ENCODE measurements at places on chromosomes 2 and 18.

DNA sequence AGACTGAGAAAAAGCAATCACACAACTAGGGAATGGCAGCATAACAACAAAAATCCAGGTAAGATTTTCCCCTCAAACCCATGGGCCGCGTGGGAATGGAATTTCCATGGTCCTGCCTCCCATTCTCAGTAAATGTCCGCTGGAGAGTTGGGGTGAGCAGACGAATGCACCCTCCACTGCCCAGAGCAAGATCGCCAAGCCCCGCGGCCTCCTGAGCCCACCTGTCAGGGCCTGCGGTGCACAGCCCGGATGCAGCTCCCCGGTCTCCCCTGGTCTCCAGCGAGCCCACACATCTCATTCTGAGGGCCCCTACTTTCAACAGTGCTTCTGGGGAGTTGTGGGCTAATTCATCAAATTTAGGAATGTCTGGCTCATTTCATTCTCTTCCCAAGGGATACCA is 327.4 kb upstream of the HS6ST1 start:
- no peak for DNase-seq

DNA sequence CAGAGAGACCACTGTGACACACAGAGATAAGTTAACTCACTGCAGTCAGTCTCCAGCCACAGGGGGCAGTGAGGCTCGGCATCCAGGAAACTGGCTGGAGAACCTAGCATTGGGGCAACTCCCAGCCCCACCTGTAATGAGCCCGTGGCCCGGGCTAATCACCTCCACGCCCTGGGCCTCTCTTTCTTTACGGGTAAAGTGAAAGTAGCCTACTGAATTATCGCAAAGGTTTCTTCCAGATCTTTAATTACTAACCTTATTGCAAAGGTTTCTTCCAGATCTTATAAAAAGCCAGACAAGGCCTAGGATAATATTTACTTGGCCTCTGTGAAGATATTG is 45.7 kb upstream of the ACAA2 start:
- no peak for DNase-seq

- DNase-seq: no peak
Observed at GRCh38 chr2:102282678-102283091, 28.7 kb upstream of the IL1RL1 start.

DNA sequence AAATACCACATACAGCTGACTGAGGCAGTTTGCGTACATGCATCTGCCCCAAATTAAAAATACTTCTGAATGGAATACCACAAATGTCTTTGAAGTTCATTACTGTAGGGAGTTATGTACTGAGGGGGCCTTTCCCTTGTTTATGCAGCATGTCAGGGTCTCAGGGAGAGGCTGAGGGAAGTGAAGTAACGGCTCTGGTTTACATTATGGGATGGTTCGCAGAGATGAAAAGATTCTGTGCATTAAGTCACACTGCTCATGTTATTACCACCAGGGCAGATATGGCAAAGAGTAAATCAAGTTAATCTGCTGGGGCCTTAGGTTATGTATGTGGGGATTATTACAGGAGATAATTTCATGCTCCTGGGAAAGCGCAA is 385.9 kb upstream of the RND3 start:
- no peak for DNase-seq

DNA sequence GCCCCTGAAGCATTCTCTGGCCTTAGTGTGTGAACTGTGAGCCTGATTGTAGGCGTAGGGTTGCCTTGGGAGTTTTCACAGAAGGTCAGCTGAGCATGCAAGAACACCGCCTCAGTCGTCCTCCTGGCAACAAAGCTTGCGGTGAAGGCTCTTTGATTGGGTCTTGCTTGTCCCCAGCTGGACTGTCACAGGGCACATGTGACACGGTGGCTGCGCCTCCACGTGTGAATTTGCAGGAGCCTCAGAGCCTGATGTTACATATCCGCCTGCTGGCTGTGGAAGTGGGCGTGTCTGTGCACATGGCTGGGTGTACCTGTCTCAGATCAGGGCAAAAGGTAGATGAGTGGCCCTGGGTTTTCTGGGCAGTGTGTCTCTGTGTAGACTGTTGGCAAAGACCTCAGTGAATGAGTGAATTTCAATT is 228.7 kb downstream of the HAUS1 start:
- no peak for DNase-seq

DNA sequence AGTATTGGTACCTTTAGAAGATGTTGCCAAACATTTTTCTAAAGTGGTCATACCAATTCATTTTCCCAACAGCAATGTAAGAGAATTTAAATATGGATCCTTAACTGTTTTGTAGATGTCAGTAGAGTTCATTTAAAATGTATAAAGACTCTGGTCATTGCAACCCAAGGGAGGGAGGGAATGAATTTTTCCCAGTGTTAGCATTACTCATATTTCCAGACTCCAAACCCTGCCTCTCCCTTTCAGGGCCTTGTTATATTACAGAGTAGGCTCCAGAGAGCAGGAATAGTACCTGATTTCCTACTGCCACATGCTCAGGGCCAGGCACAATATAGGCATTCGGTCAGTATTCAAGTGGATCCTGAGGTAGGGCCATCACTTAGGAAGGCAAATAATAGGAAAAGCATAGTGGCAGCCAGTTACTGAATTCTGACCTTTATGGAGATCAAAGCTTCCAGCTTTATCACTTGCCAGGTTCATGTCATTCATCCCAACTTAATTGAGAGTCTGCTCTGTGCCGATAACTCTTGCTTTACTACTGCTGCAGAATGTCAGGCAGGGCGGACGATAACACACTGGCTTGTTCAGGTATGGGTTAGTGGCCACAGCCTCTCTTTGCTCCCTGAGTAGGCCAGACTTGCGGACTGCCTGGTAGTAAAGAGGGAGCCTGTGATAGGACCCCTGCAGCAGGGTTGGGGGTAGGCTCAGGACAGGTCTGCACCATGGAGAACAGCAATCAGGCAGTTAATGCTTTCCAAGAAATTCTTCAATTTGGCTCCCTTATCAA is 75.3 kb downstream of the OSBPL6 start:
- DNase-seq: no peak

- peak; percentile 4 for DNase-seq
Observed at GRCh38 chr18:43571078-43571689, 293.9 kb upstream of the SYT4 start.

DNA sequence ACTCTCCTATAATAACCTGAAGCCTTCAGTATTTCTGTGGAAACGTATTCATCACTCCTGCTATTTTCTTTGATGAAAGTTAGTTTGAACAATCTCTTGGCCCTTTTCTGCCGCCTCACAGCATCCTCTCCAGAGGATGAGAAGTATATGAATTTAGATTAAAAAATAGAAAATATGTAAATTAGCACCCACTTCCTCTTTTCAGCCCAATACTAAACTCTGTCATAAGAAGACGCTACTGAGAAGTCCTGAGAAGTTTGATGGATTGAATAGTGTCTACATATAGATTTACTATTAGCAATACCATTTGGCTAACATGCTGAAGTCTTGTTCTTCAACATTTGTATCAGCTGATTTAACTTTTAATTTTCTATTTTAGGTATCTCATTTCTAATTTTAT is 526.4 kb upstream of the SPHKAP start:
- DNase-seq: no peak

GRCh38 chr2:240134466-240134865 is 1.6 kb downstream of the COPS9 start:
- DNase-seq: no peak

DNA sequence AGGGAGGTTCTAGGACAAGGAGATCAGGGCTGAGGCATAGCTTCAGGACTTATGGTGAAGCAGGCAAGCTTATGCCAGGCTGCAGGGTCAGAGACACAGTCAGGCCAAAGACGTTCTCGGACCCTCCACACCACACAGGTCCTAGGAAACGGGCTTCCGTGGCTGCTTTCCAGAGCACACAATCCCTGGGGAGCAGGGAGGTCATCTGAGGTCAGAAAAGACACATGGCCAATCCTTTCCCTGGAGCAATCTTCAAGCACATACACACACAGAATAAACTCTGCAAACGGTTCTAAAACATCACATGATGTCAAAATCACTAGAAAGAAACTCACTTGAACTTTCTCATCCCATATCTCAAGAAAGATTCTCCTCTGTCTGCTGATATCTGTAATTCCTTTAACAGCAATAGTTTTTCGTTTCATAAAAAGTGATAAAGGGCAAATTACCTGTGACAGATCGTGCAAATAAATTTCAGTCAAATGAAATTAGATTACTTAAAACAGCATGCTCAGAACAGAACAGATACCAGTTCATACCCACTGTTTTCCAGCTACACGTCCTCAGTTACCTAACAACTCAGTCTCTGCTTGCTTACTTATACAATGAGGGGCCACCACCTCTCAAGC is 63.9 kb downstream of the MBOAT2 start:
- DNase-seq: no peak

DNA sequence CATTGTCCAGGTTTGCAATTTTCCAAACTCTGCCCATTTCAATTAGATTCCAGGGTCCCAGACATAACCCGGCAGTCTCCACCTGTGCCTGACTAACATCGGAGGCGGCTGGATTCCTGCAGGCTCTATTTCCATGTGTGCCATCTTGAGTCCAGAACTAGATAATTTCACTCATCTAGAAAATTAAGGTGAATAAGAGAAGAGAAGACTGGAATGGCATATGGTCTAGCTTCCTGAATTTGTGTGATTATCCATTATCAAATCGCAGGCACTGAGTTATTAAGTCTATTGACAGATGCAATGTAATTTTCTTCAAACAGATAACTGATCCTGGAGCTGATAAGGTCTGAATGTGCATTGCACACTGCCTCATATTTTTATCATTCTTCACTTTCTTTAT is 305.2 kb downstream of the ETAA1 start:
- DNase-seq: no peak

- no peak for DNase-seq
Observed at GRCh38 chr18:72903033-72903432, 35.2 kb upstream of the NETO1 start.

DNA sequence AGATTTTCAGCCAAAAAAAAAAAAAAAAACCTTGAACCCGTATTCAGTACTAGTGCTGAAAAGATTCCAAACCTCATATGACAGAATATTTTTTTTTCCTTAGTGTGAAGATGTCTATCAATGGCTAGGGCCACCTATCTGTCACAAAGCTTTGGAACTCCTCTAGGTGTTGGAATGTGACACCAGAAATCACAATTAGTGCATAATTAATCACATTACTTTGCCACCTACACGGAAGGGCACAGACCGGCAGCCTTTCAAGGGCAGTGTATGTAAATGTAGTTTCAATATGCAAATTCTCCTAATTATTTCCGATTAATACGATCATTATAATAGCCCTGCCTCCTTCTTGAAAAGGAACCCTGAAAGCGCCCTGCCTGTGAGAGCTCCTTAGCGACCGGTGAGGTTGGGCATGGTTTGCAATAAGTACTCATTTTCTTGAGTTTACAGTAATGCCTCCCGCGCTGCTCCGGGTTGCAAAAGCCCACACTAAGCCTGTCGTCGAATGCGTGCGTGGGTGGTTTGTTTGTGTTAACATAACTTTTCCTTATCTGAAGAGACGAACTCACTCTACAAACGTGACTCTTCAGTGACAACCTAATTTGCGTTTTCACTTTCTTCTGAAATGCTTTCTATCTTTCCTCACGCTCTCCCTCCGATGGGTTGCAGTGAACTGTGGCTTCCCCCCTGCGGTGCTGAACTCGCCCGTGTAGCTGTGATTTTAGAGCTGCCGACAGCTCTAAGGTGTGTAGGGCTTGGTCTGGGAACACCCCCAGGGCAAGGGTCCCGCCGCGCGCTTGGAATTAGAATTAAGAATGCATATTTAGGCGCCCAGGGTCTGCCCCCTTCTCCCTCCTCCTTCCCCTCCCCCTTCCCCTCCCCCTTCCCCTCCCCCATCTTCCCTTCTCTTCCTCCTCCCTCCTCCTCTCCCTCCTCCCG is 765 bp upstream of the ID2 start:
- peak; percentile 63 for DNase-seq

GRCh38 chr2:61535449-61535848 is 2.7 kb downstream of the XPO1 start:
- no peak for DNase-seq

All from effector memory CD8-positive, alpha-beta T cell (primary cell).